BE2C (cell line): ENCODE measurements at places on chromosomes 2 and 18.

GRCh38 chr2:82650038-82650437 lies 1809.0 kb downstream of the SUCLG1 start:
- DNase-seq, result no peak

DNA sequence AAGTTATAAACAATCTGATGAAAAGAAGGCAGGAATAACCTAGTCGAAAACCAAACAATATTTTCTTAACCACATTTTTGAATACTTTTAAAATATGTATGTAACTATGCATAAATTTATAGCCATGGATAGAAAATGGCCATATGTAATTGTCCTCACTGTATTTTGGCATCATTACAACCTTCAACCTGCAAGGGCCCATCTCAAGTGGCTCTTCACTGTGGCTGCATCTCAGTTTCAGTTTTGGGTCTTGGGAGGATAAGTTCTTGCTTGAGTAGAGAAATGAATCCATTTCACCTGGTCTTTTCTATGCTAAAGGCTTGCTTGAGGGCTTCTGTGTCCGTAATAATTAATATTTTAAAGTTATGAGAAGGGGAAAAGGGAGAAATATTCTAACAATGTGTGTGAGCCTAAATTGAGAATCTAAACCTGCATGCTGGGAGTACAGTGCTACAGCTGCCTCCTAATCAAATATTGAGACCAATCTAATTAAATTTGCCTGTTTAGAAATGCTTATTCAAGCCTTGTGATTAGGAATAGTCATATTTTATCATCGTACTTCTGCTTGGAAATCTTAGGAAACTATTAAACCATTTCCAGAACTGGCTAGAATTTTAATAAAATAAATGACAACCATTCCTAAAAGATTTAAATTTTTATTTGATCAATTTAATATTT lies 92.5 kb downstream of the EML4 start:
- DNase-seq, result no peak

DNA sequence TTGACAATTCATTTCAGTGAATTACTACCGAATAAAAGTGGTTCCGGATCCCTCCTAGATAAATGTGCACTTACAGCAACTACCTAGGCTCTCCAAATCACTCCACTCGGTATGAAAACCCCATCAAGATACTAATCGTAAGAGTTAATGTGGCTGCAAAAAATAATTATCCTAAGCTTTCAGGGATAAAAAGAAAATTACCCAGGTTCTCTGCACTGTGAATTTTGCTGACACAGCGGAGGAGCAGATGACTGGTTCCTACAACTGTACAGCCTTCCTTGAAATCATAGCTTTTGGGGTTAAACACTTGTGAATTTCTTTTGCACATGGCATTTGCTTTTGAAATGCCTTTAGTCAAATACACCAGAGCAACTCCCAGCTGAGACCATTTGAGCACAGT lies 104.7 kb downstream of the CD226 start:
- no peak for DNase-seq

DNA sequence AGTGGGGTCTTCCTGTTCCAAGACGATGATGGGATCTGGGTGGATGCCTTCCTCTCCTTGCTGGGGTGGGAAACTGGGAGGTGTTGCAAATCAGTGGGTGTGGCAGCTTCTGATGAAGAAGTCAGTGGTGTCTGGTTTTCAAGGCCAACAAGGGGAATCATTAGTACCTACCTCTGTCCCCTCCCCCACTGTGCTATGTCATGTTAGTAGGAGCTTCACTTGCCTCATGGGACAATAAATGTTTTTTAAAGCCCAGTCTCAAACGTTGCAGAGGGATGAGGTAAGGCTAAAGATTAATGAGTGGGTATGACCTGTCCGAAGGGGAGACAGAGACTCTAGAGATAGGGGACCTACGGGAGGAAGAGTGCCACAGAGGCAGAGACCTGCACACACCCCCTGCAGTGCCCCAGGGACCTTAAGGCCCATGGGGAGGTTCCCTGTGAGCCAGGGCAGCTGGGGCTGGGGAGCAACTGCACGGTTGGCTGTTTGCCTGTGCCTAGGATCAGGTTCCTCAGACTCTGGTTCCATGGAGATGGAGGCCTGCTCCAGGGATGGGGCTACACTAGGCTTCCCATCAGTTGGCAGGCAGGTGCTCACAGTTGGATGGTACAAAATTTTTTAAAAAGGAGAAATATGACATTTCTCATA lies 37.8 kb upstream of the SLC1A4 start:
- no peak for DNase-seq

DNA sequence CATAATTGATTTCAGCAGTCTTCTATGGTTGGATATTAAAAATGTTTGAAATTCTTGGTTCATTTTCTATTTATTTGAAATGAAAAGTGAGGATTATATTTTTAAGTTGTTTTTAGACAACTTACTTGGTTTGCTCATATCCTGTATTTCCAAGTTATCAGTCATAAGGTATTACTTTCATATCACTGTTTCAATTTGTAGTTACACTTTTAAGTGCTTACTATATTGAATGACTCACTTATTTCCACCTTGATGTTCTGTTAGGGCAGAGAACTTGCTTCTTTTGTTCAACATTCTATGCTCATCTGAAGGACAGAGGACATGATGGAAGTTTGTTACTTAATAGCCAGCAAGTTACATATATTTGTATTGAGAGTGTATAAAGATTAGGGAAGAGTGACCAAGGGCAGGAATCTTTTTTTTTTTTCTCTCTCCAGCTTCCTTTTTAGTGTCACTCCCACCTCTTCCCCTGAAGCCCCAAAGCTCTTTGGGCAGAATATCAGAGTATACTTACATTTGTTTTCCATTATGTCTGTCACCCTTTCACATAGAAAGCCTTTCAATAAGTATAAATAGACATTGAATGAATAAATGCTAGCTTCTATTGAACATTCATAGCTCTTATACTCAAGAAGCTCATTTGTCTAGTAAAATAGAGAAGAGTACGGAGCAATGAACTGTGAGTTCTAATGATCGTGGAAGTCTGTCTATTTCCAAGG lies 28.1 kb downstream of the PIK3C3 start:
- DNase-seq, result no peak

DNA sequence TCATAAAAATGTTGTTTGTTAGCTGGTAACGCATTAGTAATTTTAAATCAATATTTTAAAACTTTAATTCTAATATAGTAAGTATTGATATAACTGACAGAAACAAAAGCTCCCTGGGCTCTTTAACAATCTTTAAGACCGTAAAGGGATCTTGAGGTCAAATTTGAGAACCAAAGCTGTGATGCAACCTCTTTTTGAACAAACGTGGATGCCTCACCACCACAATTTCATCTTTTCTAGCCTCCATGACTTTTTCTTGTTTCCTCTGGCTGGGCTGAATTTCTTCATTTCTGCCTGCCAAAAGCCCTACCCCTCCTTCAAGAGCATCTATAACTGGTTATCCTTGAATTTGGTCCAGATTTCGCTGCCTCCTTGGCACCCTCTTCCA lies 563 bp upstream of the POLE4 start:
- no peak for DNase-seq

DNA sequence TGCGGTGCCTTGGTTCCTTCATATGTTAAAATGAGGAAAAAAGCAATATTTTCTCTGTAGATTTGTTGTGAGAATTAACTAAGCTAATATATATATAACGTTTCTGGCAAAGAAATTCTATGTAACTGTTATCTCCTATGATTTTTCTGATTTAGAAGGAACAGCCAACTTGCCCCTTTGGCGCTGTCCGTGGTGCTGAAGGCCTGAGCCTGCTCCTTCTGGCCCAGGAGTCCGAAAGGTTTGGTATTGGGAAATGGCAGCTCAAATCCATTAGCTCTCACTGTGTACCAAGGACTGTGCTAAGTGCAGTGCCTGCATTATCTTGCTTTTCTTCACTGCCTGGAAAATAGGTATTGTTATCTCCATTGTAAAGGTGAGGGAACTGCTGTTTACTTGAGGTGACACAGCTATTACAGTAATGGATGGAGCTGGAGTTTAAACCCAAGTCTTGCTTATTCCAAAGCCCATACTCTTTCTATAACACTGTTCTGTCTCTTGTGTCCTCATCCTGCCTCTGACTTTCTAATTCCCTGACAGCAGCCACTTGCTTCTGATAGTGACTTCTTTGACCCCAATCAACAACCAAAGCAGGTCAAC lies 52.2 kb downstream of the C1QL2 start:
- DNase-seq, result no peak

- DNase-seq, result no peak
Measured at GRCh38 chr2:98515250-98515991, 70.8 kb downstream of the INPP4A start.

- no peak for DNase-seq
Measured at GRCh38 chr2:38788306-38788705, 10.3 kb downstream of the GEMIN6 start.

DNA sequence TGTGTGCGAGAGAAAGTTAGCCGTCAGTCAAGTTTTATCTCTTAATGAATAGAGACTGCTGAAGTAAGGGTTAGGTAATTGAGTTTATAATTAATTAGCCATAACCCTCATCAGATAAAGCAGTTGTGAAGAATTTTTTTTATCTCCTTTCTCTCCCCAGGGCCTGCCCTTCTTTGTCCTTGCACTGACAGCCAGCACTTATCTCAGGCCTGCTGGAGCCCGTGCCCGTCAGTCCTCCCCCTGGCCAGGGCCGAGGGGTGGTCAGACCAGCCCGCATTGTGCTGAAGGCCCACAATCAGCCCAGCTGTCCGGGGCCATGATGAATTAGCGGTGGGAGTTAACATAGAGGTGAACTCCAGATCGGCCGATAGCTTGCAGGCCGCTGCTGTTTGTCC lies 315.7 kb downstream of the GBX2 start:
- peak; percentile 63 for DNase-seq

GRCh38 chr18:74589811-74590210 lies 7.9 kb upstream of the ZNF407 start:
- DNase-seq, result no peak

GRCh38 chr2:61995515-61995914 lies 90.0 kb downstream of the COMMD1 start:
- no peak for DNase-seq

DNA sequence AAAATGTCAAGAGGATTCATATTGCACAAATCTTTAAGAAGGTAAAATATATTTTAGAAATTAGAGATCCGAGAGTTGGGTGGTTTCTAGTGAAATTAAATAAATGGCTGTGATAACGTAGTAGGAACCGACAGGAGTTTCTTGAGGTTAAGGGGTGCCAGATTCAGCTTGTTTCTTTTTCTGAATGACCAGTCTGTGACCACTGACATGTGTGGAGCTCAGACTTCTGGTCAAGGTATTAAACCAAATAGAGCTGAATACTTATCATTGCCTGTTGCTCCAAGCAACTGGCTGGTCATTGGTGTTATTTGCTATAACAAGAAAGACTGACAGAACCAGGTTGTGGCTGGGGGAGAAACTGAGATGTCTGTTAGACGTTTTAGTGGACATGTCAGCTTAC lies 408.2 kb upstream of the HS6ST1 start:
- no peak for DNase-seq

DNA sequence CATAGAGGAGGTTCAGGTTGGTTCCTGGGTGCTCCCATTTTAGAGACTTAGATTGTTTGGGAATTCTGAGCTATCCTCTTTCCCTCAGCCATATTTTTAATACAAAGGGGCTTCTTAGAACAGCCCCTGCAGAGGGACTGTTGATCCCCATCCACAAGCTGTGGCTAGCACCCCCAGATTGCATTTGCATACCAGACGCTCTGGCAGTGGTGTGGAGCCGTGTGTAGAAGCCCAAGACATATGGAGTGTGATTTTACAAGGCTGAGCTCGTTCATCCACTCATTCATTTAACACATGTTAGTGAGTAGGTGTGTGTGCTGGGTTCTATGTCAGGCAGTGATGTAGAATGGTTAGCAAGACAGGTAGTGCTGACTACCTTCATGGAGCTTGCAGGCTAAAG lies 166.7 kb upstream of the BOD1L2 start:
- DNase-seq, result no peak

GRCh38 chr18:60755134-60755533 lies 382.6 kb upstream of the MC4R start:
- DNase-seq, result no peak

DNA sequence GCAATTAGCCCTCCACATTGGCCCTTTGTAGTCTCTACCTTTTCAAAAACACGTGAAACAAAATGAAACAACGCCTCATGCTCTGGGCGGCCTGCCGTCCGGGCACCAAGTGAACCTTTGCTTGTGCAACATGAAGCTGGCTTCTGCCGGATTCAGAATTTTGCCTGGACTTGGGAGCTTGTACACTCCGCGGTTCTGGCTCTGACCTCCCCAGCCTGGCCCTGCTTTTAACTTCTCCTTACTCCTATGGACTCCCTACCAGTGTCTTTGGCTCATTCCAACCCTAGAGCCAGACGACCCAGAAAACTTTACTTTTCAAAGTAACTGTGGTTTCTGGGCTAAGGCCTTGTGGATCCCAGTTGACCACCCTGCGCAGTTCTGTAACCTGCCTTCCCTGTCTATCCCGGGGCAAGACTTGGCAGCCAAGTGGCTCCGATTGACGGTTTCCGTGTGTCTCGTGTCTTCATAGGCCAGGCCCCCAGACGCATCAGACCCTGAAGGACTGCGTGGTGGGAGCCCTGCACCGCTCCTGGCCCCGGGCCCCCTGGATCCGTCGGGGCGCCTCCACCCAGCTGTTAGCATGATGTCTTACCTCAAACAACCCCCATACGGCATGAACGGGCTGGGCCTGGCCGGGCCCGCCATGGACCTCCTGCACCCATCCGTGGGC lies 1.9 kb downstream of the OTX1 start:
- DNase-seq, result no peak

DNA sequence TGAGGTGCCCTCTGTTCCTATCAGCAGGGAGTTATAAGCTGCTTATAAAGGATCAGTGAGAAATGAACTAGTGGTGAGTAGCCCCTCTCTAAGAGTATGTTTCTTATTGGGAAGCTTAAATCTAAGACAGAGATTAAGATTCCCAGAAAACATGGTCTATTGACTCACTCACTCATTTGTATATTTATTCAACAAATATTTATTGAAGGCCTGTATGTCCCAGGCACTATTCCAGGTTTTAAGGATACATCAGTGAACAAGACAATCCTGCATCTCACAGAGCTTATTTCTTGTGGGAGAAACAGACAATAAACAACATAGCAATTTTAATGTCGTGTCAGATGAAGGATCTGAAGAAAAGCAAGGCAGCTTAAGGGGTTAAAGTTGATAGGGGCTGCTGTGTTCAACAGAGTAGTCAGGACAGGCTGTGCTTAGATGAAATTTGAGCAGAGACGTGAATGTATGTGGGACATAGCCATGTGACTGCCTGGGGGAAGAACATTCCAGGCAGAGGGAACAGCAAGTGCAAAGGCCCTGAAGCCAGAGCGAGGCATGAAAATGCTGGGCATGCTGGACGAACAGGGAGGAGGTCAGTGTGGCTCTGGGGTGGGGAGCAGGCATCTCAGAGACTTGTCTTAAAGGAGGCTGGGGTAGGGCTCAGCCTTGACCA lies 14.8 kb upstream of the PSD4 start:
- no peak for DNase-seq

DNA sequence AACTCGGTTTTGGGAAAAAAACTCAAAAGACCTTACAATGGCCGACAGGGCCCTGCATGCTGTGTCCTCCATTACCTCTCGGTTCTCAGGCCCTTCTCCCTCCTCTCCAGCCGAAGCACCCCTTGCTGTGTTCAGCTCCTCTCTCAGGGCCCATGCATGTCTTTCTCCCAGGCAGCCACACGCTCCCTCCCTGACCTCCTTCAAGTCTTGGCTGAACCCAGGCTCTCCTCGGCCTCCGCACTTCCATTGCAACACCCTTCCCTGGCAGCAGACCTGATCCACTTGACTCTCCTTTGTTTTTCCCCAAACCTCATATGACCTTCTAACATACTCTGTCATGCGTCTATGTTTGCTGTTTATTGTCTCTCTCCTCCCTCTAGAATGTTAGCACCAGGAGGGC lies 114.0 kb downstream of the CYP26B1 start:
- DNase-seq, result no peak
